ENCODE measurements at places on chromosomes 4 and X.

DNA sequence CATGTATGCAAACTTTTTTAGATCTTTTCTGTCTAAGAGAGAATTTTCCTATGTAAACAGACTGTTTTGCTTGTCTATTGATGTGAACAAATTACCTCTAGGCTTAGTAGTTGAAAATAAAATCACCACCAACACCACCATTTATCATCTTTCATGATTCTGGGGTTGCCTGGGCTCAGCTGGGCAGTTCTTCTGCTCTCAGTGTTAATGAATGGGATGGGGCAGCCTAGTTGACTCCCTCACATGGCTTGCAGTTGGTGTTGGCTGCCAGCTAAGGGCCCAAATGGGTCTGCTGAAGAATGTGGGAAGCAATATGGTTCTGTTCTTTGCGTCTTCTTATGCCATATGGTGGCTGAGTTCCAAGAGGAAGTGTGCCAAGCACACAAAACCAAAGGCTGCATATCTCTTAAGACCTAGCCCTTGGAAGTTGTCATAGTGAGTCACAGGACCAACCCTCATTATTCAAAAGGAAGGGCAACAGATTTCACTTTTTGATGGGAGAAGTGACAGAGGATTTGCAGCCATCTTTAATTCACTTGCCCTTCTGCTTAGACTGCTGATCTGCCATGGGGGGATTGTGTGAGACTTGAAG is 17.9 kb downstream of the REELD1 start:
- no peak for DNase-seq

DNA sequence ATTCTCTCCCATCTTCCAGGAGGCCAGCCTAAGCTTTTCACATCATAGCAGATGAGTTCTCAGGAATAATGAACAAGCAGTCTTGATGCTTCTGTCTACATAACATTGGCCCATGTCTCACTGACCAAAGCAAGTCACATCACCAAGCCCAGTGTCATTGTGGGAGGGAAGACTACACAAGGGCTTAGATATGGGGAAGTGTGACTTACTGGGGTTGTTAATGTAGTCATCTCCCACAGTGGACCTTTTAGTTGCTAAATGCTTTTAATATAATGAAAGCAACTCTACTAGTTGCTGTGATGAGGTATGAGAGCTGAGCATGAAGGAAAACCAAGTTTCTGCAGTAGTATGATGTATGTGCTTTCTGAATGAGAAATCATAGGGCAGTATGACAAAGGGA is 40.5 kb downstream of the TSPAN7 start:
- no peak for DNase-seq

DNA sequence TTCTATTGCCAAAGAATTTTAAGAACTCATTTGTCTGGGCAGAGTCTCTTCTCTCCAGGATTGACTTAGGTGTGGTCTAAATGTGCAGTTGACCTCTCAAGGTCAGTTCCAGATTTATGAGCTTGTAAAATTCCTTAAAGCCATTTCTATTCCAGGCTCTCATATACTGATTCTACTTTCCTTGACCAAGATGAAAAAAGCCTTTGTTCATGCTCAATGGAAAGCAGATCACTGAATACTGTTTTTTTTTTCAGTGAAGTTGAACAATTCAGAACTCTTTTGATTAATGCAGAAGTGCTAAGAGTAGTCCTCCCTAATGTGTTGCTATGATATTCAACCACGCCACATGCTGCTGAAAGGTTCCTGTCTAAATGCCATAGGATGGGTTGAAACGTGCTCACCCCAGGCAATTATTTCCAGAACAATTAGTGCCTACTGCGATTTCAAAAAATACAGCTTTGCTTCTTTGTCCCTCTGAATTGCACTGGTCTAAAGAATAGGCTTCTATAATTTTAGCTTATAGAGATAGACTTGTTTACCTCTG is 312.4 kb upstream of the PABPC5 start:
- no peak for DNase-seq

GRCh38 chrX:130594453-130594916 is 192.7 kb downstream of the RBMX2 start:
- no peak for DNase-seq

GRCh38 chr4:27089186-27089585 is 228.5 kb downstream of the STIM2 start:
- DNase-seq = no peak

GRCh38 chrX:1466971-1467561 is 14.4 kb upstream of the ASMTL start:
- peak; percentile 25 for DNase-seq

GRCh38 chr4:11011249-11011648 is 326.7 kb upstream of the CLNK start:
- no peak for DNase-seq

GRCh38 chr4:126221282-126221681 is 906.5 kb downstream of the FAT4 start:
- DNase-seq = no peak

DNA sequence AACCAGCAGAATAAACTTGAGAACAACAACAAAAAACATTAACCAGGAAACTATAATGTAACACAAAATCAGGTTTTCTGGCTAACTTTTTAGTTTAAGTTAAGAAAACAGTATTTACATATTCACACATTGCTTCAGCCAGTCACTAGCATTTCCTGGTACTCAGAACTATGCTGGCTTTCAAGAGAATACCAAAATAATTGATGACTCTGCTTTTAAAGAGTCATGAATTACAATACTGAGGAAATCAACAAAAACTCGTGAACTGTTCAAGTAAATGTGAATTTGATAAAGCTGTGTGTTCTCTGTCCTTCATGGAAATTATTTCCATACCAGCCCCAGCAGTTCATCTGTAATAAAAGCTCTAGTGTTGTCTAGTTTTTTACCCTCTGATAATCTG is 27.4 kb downstream of the PRSS12 start:
- DNase-seq = no peak

DNA sequence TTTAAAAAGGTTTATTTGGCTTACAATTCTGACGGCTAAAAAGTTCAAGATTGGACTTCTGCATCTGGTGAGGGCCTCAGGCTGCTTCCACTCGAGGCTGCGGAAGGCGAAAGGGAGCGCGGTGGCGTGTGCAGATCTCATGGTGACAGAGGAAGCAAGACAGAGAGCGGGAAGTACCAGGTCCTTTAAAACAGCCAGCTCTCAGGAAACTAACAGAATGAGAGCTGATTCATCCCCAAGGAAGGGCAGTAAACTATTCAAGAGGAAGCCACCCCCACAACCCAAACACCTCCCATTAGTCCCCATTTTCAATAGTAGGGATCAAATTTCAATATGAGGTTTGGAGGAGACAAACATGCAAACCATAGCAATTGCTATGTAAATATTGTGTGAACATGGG is 2144.2 kb upstream of the AGA start:
- DNase-seq = no peak

DNA sequence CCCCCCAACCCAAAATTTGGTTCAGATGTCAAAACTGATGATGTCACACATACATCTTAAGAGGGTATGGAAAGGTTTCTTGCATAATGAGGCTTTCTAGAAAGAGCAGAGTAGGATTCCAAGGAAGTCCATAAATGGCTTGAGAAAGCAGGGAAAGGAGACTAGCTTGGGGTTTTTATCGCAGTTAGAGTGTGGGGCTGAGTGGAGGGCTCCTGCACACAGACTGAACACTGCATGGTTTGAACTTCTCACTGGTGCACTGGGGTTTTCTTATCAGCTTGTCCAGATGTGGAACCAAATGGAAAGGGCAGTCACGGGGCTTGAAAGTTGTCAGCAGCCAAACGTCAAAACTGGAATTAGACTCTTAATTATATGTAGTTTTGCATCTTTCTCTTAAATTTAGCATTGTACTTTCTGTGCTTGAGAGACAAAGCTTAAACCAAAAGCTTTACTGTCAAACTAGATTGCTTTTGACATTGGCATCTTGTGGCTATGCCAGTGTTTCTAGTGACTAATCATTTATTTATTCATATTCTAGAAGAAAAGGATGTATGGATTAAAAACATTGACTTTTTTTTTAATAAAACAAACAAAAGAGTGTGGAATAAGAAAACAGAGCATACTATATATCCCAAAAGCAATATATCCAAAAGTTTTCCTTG is 78.3 kb upstream of the STIM2 start:
- DNase-seq = no peak

DNA sequence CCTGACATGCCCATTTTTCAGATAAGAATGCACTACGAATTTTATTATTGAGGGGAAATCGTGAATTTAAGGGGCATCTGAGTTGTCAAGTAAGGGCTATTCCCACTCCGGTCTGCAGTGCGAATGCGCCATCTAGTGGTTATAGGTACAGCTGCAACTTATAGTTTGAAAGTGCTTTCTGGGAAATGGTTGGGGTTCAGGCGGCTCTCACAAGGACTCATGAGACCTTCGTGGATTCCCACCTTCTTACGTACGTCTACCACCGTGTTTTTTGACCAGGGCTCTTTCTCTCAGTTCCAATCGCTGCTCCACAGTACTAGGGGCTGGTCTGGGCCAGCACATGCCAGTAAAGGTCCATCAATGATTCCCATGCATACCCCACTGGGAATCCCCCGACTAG is 12.3 kb downstream of the MSL3 start:
- DNase-seq = peak; percentile 20

GRCh38 chrX:76821276-76821675 is 393.8 kb downstream of the MAGEE1 start:
- no peak for DNase-seq

DNA sequence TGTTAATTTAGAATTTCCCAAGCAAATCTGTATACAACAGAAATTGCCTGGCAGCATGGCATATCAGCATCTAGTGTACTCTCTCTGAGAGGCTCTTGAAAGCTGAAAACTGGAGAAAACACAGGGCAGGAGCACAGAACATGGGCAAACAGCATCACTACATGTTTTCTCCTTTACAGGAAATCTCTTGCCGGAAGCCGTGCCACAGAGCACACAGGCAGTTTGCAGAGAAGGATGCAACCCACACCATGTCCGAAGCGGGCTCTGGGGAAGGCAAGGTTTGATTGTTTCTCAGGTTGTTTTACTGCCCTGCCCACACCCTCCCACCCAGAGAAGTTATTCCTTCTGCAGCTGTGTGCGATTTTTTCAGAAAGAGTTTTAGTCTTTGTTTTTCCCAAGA is 41.1 kb upstream of the FAM9C start:
- no peak for DNase-seq

GRCh38 chr4:45324455-45325417 is 598.4 kb upstream of the GNPDA2 start:
- DNase-seq = no peak

DNA sequence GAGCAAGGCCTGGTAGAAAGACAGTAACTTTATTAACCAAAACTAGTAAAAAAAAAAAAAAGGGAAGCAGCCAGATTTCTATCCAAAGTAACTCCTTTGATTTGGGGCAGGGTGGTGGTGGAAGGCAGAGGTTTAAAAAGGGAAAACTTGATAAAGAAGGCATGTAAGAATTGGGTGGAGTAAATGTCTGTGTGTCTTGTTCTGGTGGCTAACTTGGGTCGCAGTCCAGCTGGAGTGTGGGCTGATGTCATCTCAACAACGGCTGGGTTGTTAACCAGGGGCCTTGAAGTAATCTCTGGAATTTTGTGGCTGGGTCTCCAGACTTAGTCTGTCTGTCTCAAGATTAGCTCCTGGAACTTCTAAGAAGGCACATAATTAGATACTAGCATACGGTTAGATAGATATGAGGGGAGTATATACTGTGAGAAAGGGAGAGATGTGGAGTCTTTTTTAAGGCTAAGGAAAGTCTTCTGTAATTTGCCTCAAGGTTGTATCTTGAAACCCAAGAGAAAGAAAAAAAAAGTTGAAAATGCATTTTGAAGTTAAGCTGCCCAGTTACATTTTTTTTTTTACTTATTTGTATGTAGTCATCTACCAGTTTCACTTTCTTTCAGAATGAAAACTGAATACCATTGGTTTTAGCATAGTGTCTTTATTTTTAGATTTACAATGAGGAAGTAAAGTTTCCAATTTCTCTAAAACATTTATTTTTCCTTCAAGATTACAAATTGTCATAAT is 48.3 kb downstream of the MTHFD2L start:
- DNase-seq = no peak

DNA sequence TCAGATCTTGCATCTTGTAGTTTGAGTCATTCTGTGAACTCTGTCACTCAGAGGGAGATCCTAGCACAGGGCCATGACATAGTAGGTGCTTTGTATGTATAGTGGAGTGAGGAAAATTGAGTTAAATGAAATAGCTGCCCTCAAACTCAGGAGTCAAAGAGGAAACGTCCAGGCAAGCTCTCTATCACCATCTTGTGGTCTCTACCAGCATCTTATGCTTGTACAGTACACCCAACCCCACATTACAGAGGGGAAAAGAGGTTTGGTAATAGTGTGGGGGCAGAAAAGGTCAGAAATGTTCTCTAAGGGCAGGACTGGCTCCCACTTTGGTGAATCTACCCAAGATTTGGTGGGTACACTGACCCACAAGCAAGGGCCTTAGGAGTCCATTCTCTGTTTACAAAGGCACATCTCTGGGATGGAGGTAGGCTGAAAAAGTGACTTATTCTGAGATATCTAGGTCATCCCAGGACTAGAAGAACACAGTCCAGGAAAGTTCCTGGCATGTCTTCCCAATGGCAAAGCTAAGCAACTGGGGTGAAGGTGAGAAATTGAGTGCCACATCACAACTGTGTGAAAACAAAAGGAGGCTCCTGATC is 131.8 kb downstream of the OR13H1 start:
- DNase-seq = no peak

DNA sequence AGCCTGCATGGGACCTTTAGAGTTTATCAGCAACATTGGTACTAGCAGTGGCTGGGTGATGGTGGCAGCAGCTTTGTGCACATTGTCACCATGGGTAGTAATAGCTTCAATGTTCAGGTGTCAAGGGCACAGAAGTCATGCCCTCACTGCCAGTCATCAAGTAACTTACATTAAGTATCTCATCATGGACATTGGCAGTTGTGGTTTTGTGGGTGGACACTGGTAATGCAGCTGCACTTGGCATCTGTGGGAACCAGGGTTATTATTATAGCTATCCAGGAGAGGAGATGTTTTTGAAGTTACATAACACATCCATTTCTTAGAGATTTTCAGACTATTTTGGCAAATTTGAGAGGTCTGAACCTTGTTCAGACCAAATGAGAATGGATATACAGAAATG is 243.2 kb upstream of the NOCT start:
- DNase-seq = no peak

- no peak for DNase-seq
These were observed 142.4 kb downstream of the ANXA5 start for GRCh38 chr4:121554382-121554781.

DNA sequence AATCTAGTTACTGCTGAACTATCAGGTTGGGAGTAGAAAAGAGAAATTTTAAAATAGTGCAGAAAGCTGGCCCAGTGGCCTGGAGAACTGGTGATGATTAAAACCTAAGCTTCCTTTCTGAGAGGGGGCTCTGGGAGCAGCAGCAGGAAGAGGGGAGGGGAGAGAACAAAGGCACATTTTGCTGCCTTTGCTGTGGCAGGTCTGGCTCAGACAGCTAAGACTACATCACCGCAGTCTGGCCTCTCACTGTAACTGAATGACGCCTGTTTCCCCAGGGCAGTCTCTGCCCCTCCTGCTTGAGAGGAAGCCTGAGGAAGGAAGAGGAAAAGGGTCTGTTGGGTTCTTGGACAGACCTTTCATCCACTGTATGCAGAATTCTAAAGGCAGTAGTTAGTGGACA is 148.5 kb downstream of the FRAS1 start:
- no peak for DNase-seq

Measured in stimulated activated CD8-positive, alpha-beta memory T cell treated with anti-CD3 and anti-CD28 coated beads, Interleukin-4, amount 100 ng/mL, for 4 hours (primary cell).